ENCODE measurements at places on chromosomes 7 and 10.

DNA sequence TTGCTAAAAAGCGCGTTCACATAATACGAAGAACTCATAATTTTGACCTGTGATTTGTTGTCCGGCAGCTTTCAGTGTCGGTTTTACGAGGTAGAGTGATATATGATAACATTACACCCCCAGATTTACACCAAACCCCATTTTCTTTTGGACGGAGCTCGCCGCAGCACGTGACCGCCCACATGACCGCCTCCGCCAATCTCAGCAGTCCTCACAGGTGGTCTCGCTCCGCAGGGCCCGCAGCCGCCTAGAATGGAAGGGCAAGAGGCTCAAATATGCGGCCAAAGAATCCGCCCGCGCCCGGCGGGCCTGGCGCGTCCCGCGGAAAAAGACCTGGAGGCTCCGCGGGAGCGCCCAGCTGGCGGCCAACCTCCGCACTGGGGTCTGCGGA lies at the start of gene HOXA7:
Gene HOXA7, minus strand, starts transcription at position 168 of the 391 bp plus-strand sequence. Its CDS starts 130 bp downstream, at position 38.
- no peak for DNase-seq

DNA sequence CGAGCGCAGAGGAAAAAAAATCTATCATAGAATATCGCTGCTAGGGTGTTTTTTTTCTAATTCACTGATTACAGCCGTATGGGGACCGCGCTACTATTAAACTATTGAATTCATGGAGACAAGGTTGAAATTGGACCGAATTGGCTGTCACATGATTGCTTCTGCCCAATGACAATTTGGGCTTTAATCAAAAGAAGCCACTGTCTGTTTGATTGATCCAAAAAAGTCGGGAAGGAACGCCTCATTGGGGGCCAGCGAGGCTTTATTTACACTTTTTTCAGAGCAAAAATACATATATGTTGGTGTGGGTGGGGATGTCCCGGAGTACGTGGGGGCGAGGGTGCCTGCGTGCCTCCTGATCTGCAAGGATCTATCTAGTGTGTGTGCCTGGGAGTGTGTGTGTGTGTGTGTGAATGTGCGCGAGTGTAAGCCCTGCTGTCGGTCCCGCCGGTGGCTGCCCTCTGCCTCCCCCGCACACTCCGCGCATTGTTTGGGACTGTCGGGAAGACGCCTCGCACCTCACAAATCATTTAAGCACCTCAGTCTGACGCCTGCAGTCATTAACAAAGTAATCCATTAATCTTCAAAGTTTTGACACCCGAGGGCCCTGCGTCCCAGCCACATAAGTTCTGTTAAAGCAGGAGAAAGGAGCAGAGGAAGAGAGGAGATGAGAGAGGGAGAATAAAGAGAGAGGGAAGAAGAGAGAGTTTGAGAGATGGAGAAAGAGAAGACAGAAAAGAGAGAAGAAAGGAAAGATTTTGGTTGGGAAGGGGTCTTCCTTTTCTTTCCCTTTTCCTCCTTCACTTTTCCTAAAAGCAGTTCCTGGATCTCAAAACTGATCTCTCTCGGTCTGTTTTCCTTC lies at the start of gene HOXA2:
Gene HOXA2, minus strand, starts transcription at position 103 of the 862 bp plus-strand sequence. CDS start 183 bp downstream, outside the sequence.
- DNase-seq = no peak

- DNase-seq = no peak
Measured at GRCh38 chr7:67408109-67408508, 411.5 kb downstream of the TYW1 start.

DNA sequence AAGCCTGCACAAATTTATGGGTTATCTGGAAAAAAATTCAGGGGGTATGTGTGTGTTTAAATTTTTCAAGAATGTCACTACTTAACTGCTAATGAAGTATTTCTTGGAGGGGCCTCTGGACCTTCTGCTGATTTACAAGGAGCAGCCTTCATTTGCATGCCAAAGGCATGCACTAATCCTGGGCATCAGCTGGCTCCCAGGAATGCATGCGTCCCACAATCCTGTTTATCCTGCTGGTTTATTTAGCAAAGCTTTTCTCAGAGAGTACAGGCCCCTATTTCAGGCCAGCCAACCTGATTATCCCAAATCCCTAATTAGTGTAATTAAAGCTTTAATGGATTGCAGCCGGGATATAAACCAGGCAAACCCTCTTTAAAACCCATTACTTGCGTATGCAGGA lies 170.4 kb downstream of the TAX1BP1 start:
- DNase-seq = no peak

DNA sequence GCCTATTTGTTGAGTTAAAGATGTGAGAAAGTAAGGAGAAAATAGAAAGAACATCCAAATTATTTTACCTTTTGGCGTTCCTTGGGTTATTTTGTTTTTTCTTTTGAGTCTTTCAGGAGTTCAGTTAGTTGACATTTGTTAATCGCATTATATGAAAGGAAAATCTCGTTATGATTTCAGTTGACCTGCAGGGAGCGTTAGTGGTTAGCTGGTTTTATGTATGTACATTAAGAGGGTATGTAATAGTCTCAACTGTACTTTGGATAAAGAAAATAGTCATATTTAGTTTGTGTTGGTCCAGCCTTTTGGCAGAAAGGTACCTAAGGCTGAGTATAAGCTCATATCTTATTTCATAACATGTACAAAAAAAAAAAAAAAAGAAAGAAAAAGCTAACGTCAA lies 4.0 kb downstream of the BMPER start:
- no peak for DNase-seq

- DNase-seq = peak; percentile 93
Measured at GRCh38 chr7:74012842-74013249, 15.1 kb upstream of the ELN start.

DNA sequence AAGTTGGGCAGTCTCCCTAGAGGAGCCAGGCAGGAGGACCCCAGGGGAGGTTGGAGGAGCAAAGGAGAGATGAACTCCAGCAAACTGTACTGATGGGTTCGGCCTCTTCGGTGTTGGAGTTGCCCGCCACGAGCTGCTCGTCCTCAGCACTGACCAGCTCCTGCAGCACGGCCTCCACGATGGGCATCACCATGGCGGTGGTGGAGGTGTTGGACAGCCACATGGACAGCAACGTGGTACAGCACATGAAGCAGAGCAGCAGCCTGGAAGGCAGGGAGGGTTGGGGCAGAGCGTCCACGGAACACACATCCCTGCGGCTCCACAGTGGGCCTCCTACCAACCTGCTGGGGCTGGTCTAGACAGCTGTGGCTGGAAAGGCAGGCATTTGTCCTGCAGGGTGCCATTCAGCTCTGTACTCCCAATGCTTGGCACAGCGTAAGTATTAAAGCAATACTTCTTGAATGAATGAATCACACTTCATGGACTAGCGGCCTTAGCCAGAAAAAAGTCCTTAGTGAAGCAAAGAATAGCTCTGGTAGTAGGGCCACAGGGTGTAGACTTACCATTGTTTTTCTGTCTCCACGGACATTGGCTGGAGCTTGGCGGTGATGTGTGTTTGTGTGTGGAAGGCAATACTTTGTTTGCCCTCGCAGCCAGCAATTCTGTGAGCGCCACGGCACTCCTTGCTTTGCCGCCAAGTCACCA lies 21.8 kb downstream of the SLC13A4 start:
- no peak for DNase-seq

DNA sequence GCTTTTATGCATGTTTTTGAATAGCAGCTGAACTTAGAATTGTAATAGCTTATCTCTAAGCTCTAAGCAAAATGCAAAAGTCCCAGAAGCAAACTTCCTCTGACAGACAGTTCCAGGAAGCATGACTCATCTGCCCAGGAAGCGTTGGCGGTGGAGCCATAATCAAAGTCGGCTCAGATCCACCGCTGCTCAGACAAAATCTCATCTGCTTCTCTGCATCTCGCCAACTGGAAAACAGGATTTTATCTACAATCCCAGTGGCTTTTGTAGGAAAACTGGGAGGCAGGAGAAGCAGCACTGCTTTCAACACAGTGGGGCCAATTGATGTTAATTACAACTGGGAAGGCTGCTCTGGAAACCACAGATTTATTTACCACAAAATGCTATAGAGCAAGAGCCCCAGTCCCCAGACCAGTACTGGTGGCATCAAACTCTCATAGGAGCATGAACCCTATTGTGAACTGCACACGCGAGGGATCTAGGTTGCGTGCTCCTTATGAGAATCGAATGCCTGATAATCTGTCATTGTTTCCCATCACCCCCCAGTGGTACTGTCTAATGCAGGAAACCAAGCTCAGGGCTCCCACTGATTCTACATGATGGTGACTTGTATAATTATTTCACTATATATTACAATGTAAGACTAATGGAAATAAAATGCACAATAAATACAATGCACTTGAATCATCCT lies 99.9 kb downstream of the CUBN start:
- DNase-seq = peak; percentile 73
